ENCODE measurements at places on chromosomes 4 and X.

DNA sequence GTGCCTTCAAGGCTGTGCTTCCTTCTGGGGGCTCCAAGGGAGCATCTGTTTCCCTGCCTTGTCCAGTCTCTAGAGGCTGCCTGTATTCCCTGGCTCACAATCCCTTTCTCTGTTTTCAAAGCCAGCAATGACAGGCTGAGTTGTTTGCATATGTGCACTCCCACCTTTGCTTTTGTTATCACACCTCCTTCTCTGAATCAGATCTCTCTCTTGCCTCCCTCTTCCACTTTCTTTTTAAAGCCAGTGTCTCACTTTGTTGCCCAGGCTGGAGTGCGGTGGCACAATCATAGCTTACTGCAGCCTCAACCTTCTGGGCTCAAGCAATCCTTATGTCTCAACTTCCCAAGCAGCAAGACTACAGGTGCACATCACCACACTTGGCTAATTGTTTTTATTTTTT is 37.1 kb upstream of the LEF1 start:
- no peak for DNase-seq

GRCh38 chrX:24696294-24696693 is 2.6 kb downstream of the POLA1 start:
- DNase-seq, result no peak

- DNase-seq, result no peak
Measured at GRCh38 chr4:153151535-153152455, 52.4 kb upstream of the TRIM2 start.

DNA sequence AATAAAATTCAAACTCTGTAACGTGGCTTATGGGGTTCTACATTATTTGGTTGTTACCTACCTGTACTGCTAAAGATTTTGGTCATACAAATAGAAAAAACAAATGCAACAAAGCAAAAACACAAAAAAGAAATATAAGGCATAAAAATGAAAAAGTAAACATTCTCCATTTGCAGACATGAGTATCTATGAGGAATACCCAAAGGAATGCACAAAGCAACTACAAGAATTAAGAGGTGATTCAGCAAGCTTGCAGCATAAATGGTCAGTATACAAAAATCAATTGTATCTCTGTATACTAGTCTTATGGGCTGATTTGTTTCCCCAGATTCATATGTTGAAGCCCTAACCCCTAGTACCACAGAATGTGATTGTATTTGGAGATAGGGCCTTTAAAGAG is 3.6 kb upstream of the PDE5A start:
- no peak for DNase-seq

- DNase-seq, result no peak
Measured at GRCh38 chrX:154032160-154032559, 12.5 kb upstream of the IRAK1 start.

GRCh38 chrX:136896121-136896914 is 15.8 kb upstream of the RBMX start:
- no peak for DNase-seq

- no peak for DNase-seq
Measured at GRCh38 chr4:139011225-139011950, 4.2 kb upstream of the NOCT start.

- no peak for DNase-seq
Measured at GRCh38 chr4:78569306-78569821, 17.8 kb downstream of the ANXA3 start.

GRCh38 chr4:127141856-127142255 is 490.9 kb upstream of the INTU start:
- no peak for DNase-seq

- no peak for DNase-seq
Measured at GRCh38 chrX:68997511-68997910, 167.7 kb downstream of the PJA1 start.

DNA sequence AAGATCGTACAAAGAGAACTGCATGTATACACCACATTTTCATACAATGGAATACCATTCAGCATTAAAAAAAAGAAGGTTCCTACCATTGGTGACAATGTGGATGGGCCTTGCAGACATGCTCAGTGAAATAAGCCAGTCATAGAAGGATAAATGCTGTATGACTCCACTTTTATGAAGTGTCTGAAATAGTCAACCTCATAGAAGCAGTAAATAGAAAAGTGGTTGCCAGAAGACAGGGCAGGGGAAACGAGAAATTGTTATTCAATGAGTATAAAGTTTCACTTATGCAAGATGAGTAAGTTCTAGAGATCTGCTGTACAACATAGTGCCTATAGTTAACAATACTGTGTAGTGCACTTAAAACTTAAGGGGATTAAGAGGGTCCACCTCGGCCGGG is 257.5 kb upstream of the FTHL17 start:
- DNase-seq, result no peak

GRCh38 chr4:166257891-166258290 is 384.9 kb downstream of the TLL1 start:
- no peak for DNase-seq

GRCh38 chrX:80138938-80139337 is 124.4 kb downstream of the TBX22 start:
- DNase-seq, result no peak

GRCh38 chr4:94813221-94813620 is 55.5 kb downstream of the BMPR1B start:
- no peak for DNase-seq

GRCh38 chrX:38089173-38089982 is 83.0 kb downstream of the SYTL5 start:
- no peak for DNase-seq

DNA sequence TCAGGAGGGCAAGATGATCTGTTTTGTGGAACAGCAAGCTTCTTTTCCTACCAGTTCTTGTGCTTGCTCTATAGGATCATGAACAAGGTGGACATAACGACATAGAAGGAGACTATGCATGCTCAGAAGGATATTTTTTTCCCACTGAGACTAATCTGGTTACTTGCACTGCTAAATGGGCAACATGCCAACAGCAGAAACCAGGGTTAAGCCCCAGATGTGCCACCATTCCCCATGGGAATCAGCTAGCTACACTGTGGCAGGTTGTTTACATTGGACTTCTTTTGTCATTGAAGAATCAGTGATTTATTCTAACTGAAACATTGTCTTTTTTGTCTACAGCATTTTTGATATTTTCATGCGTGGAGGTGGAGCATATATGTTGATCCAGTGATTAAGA is 165.6 kb downstream of the C4orf33 start:
- DNase-seq, result no peak

DNA sequence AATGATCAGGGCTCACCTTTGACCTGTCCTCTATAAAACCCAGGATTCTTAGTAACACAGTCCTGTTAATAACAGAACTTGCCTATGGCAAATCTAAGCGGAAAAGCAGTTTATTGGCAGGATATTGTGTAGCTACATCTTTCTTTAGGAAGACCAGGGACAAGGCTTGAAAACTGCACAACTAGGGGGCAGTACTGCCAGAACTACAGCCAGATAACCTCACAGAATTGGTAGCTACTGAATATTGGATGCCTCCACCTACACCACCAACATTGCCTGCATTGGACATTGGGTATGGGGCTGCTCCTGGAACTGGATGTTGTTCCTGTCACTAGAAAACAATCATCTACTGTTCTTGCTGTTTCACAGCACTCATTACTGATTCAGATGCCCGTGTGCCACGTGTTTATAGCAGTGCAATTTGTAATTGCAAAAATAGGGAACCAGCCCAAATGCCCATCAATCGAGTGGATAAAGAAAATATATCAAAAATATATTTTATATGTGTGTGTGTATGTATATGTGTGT is 47.4 kb downstream of the REPS2 start:
- DNase-seq, result no peak

DNA sequence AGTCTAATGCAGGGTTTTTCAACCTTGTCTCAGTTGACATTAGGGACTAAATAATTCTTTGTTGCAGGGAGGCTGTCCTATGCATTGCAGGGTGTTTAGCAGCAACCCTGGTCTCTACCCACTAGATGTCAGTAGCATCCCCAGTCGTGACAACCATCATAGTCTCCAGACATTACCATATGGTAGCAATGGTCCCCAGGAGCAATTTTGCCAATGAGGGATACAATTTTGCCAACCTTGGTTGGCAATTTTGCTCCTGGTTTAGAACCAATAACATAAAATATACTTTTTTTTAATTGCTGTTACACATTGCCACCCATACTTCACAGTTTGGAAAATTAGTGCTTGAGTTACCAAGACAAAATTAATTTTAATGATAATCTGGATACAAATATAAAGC is 6.0 kb downstream of the EREG start:
- no peak for DNase-seq

- no peak for DNase-seq
Measured at GRCh38 chrX:40063555-40063954, 34.2 kb downstream of the BCOR start.

DNA sequence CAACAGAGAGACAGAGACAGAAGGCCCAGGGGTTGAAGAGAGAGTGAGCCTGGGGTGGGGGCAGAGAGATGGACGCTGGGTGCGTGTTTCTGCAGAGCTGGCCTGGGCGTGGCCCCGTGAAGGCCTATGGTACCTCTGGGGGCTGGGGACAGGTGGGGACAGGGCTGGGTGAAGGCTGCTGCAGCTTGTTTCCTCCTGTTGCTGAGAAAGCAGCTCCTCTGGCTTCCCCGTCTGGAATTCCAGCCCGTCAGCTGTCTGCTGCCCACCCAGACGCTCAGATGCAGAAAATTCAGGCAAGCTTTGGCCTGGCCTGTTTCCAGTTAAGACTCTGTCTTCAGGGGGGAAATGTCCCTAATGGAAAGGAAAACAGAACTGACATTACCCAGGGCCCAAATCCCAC is 76.8 kb upstream of the PSAPL1 start:
- no peak for DNase-seq

- no peak for DNase-seq
Measured at GRCh38 chr4:149136951-149137620, 678.6 kb downstream of the IQCM start.

DNA sequence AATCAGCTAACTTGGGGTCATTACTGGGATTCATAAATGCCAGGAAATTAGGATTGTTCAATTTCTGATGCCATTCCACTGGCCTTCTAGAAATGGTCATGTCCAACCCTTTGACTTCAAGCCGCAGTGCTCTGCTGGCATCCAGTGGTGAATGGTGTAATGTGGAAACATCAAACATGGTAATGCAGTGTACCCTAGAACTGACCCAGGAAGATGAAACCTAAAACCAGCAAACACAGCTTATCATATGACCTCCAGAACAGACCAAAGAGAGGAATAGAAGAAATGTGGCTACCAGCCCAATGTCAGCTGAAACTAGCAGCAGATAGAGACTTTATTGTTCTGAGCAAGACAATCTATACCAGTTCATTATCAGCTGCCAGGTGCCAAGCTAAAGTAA is 13.8 kb downstream of the CXCL13 start:
- no peak for DNase-seq

DNA sequence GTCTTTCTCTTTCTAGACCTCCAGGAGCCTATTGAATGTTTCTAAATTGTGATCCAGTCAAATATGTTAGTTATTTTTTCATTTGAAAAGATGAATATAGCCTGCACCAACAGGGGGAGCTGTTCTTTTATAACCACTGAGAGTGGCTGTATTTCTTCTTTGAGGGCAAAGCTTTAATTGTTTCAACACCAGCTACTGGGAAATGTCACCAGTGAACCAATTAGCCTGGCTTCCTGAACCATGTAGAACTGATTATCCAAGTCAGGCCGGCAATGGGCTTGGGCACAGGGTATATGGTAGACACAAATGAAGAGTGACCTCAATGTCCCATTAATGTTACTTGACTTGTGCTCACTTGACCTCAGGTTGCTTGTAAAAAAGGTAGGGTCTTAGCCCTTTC is 4.8 kb upstream of the DAPP1 start:
- peak; percentile 38 for DNase-seq

GRCh38 chrX:134191281-134191680 is 45.7 kb upstream of the CCDC160 start:
- no peak for DNase-seq

- DNase-seq, result no peak
Measured at GRCh38 chrX:3963980-3964379, 250.5 kb upstream of the PRKX start.

DNA sequence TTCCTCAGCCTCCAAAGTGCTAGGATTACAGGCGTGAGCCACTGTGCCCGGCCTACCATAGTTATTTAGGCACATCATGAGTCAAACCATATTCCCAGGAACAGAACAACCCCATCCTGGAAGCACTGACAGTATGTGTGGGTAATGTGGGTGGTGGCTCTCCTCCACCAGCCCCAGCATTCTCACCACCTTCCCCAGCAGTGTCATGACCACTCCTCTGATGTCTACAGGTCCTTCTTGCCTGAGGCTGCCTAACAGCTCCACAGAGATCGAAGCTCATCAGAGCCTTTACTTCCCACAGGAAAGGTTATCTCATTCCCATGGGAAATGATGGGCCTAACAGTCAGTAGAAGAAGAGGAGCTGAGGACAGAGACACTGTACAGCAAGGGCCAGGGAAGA is 129.5 kb upstream of the GPC4 start:
- no peak for DNase-seq

All from GM12864 (cell line).